ENCODE measurements at places on chromosomes 3 and 15.
A peak's percentile ranks its signal among the peaks of the same experiment; 100 is the strongest.

GRCh38 chr3:155329513-155330048 is 36.1 kb upstream of the STRIT1 start:
- DNase-seq: no peak

DNA sequence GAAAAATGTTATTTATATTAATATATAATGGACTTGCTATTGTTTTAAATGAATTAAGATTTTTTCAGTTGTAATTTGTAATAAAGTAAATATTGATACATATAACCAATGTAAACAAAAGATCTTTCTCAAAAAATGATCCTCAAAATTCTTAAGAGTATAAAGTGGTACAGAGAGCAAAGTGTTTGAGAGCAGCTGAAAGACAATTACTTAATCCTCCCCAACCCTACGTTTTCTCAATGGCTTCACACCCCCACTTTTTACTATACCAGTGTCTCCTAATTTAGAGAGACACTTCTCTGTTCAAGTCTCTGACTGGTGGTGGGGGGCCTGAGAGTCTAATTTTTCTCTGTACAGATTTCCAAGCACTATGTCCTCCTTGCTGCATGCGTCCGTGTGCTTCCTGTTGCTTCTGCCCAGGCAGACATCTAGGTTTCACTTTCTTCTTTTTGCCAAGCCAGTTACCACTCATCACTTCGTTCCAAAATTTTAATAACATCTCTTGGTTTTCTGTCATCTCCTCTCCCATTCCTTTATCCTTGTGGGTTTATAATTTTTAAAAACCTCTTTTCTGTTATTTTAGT is 276.3 kb upstream of the DNAJC19 start:
- DNase-seq: no peak

DNA sequence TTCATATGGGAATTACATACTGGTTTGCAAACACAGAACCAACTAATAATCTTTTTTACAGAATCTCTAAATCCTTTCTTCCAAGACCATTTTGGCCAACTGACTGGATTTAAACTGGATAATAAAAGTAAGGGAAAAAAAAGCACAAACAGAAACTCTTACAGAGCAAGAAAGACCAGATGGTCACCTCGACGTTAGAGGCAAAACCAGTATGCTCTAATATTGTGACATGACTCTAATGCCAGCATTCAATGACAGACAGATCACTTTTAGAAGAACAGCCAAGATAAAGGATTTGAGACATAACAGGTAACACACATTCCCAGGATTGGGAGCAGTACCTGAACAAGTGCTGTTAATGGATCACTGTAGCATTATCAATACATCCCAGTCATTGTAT is 50.9 kb downstream of the DHX36 start:
- no peak for DNase-seq

DNA sequence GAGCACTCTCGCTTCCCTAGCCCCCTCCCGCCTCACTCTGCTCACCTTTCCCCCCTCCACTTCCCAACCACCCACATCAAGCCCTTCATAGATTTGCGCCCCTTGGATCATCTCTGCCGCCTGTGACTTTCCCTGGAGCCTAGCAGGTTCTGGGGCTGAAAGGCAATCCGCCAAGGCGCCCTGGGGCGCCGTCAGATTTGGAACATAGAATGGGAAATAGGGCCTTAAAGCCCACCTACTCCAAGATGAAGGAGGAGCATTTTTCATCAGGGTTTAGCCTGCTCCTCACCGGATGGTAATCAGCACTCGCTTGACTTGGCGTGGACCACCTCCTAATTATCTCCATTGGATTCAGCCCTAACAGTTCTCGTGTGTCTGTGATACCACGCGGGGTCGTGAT is 1.3 kb downstream of the CPNE4 start:
- DNase-seq: no peak

- DNase-seq: no peak
Measured at GRCh38 chr3:152335273-152335672, 66.5 kb downstream of the MBNL1 start.

DNA sequence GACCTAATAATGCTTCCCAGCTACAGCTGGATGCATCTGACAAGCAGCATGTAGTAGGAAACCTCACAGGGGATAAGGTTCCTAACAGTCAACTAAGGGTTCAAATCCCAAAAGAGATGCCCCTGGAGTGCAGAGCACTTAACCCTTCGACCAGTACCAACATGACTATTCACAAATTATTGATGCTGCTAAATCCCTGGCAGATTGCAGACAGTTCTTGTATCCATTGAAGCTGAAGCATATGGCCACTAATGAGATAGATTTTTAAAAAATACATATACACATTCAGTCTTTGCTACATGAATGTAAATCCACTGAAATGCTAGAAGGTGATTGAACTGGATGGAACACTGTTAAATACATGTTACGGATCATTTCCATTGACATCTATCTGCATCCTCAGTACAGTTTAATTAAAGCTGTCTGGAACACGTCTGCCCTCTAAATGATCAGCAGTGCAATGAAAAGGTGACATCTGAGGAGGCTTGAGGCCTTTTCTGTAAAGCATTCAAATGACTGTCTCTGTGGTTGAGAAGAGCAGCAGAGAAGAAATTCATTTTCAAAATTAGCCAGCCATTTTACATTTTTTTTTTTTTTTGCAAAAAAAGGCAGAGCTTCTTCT is 19.5 kb upstream of the NANOGP8 start:
- no peak for DNase-seq

DNA sequence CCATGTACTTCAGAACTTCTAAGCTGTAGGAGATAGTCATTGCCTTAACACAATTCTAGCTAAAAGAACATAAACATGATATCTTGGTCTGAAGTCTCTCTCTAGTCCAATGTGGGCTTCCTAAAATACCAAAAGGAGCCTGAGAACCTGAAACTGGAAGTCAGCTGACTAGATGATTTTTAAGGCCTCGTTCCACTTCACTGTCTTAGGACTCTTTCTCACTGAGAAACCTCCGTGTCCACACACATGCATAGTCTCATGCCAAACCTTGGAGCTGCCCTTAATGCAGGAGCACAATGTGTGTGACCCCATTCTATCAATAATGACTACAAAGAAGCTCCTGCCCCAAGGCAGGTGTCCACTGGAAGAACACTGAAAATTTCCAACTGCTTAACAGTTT is 87.7 kb downstream of the ETFA start:
- no peak for DNase-seq

DNA sequence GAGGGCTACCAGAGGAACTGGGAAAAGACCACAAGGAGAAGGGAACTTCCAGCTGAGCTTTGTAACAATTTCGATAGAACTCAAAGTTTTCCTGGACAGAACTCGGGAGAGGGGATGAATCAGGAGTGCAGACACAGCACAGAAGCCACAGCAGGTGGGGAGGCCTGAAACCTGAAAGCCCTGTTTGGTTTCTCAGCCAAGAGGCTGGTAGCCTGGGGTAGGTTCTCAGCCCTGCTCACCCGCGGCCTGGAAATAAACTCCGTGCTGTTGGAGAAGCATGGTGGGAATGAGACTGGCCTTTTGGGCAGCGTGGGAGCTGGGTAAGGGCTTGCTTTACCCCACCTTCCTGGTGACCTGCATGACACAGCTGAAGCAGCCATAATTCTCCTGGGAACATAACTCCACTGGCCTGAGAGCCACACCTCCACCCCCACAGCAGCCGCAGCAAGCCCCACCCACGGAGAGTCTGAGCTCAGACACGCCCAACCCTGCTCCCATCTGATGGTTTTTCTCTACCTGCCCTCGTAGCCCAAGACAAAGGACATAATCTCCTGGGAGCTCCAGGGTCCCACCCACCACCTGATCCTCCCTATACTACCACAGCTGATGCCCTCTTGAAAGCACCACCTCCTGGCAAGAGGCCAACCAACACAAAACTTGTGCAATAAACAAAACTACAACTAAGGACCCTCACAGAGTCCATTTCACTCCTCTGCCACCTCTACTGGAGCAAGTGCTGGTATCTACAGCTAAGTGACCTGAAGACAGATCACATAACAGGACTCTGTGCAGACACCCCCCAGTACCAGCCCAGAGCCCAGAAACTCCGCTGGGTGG is 52.5 kb upstream of the CHRM5 start:
- DNase-seq: no peak

GRCh38 chr3:190585805-190586630 is 72.1 kb downstream of the IL1RAP start:
- peak; percentile 30 for DNase-seq

GRCh38 chr15:67785431-67785830 is 39.9 kb upstream of the SKOR1 start:
- no peak for DNase-seq

GRCh38 chr3:4303187-4304123 is at the start of gene SETMAR:
Gene SETMAR (plus strand): TSS chr3:4303369. CDS start chr3:4303371, 2 bp downstream.
- DNase-seq: peak; percentile 82

GRCh38 chr3:16051691-16052090 is 122.8 kb upstream of the GALNT15 start:
- no peak for DNase-seq

- DNase-seq: no peak
Measured at GRCh38 chr15:60004009-60004845, at the start of gene FOXB1. Gene FOXB1 (plus strand): TSS chr15:60004311. CDS start chr15:60004964, 653 bp downstream.

- DNase-seq: no peak
Measured at GRCh38 chr15:68230157-68231100, 901 bp upstream of the CLN6 start.

DNA sequence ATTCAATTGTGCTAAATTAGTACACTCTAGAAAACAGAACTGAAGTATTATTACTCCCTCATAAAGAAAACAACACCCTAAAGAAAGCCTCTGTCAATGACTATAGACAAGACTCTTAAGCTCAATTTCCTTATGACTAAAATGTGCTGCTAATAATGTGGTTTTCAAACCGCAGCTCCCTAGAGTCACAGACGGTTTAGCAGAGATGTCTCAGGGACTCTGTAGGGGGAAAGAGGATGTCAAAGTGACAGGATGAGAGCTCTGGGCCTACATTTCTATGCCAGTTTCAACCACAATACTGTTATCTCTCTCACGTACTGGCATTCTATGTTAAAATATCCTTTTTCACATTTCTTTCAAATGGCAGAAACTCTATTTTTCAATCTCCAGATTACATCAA is 37.6 kb upstream of the WDR49 start:
- no peak for DNase-seq

DNA sequence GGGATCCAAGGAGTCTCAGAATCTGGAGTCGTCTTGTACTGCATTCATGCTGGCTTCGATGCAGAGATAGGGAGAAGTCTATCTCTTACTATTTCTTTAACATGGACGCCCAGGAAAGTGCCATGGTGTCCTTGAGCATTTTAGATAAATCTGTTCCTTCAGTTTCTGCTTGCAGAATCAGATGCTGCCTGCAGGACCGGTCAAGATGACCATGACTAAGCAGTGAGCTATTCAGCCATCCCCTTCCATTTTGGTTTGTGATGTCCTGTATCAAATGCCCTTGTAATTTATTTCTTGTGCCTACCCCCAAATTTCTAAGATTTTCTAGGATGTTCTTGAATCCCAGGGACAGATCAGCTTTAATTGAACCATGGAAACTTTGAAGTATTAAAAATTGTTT is 139.4 kb upstream of the TP63 start:
- DNase-seq: no peak

- no peak for DNase-seq
Measured at GRCh38 chr3:8964436-8965370, 1.4 kb upstream of the RAD18 start.

- no peak for DNase-seq
Measured at GRCh38 chr3:116199063-116199462, 246.2 kb downstream of the LSAMP start.

DNA sequence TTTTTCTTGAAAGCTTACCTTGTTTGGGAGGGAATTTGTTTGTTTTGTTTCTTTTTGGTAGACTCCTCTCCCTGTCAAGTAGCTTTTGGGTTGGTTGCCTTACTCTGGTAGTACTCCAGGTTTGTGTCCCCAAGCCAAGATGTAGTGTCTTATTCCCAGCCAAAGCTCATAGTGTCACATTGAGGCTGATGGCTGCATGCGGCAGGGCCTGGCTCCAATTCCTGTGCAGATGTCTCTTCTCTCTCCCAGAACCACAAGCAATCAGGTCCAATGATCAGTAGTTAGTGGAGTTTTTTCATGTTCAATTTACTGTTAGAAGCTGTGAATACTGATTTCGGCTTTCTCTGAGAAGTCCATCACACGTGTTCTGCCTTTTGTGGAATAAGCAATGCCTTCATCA is 221.1 kb upstream of the THBS1 start:
- DNase-seq: no peak

- no peak for DNase-seq
Measured at GRCh38 chr3:195197765-195198425, 73.1 kb downstream of the XXYLT1 start.

DNA sequence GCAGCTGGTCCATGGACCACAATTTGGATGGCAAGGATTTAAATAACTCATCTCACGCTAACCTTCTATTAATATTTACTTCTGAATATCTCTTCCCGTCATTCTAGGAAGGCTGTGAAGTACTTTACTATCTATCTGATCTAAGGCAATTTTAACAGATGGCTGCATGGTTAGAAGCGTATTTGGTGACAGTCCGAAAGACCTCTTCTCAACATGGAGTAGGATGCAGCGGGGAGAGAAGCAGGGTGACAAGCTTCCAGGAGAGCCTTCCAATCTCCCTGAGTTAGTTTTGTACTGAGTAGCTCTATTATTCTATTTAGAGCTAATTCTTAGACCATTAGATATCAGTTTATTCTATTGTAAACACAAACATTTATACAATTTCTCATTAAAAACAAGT is 309.4 kb downstream of the PLCL2 start:
- no peak for DNase-seq

DNA sequence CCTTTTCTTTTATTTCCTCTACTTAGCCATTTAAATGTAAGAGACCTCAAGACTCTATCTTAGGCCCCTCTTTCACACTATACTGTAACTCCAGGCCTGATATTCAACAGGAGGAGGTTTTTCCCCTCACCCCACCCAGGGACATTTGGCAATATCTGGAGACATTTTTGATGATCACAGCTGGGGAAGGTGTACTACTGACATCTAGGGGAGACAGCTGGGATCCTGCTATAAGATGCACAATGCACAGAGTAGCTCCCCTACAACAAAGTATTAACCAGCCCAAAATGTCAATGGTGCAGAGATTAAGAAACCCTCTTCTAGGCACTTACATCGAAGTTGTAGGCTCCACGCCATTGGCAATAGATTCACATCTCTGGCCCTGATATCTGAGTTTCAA is 517.5 kb upstream of the UBE2E2 start:
- DNase-seq: no peak

GRCh38 chr3:31035681-31036080 is 141.2 kb upstream of the GADL1 start:
- no peak for DNase-seq

DNA sequence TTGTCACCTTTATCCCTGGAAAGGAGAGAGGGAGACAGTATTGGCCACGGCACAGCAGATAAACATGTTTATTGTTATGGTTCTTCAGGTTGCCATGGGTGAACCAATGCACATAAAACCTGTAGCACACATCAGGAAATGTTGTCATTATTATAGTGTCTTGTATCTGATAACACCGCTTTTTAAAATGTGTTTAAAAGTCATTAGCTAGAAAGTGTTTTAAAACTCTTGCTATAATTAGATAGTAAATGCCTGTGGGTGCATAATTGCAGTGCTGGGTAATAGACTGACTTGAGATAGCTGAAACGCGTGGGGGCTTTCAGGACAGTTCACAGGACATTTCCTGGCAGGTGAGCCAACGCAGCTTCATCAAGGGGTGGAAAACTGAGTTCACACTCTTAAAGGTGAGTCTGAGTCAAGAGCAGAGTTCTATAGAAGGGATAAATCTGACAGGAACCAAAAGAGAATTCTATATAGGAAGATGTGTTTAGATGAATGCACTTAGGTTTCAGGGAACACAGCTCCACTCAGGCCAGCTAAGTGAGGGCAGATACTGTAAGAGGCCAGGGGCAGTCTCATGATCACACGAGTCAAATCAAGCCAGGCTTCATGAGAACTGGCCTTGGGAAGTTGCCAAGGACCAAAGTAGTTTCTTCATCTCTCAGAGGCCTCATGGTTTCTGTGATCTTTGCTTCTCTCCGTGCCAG is 35.6 kb upstream of the PPP4R2 start:
- DNase-seq: no peak

All from stimulated activated CD4-positive, alpha-beta T cell treated with anti-CD3 and anti-CD28 coated beads, Interleukin-4, amount 100 ng/mL, for 4 hours (primary cell).